ENCODE measurements at places on chromosomes 11 and 22.

DNA sequence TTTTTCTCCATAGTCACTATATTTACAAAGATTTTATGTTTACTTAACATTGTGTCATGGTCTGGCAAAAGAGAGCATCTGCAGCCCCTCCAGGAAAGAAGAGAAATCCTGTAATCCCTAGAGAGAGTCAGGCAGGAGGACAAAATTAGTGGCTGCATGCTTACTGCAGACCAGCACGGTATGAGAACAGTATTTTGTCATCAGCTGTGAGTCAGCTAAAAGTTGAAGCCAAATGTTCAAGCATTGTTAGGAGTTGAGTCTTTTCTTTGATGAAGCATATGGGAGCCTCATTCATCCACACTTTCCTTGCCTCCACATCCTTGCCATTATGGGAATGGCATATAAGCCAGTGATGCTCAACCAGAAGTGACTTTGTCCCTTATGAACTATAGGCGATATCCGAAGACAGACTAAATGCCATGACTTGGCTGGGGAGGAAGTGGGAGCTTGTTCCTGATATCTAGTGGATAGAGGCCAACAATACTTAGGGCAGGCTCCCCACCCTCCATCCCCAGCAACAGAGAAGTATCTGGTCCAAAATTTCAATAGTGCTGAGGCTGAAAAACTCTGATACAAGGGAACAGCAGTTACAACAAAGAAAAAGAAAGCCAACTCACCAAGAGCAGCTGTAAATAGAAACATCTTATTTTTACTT is 112.0 kb upstream of the OR5AK2 start:
- DNase-seq: no peak

GRCh38 chr11:126390272-126390867 is 34.9 kb downstream of the ST3GAL4 start:
- DNase-seq: no peak

- no peak for DNase-seq
These were observed 473.7 kb downstream of the JRKL start for GRCh38 chr11:96863520-96863919.

GRCh38 chr11:102946237-102946636 is 9.3 kb downstream of the MMP13 start:
- no peak for DNase-seq

- no peak for DNase-seq
These were observed 53.6 kb upstream of the VSTM5 start for GRCh38 chr11:93903989-93904388.

DNA sequence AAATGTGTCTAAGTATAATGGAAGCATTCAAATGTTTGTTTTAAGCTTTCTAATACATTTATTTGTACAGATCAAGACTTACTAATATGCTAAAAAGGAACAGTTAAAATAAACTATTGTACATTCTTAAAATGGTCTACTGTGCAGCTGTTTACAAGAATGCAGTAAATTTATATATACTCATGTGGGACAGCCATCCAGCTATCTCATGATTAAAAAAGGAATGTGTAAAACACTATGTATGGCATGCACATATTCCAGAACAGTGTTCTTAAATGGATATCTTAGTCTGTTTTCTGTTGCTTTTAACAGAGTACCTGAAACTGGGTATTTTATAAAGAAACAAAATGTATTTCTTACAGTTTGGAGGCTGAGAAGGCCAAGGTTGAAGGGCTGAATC is 30.2 kb upstream of the CSTF3 start:
- no peak for DNase-seq

GRCh38 chr11:27349919-27350318 is 13.1 kb downstream of the CCDC34 start:
- no peak for DNase-seq

- DNase-seq: no peak
These were observed 13.1 kb upstream of the RAB38 start for GRCh38 chr11:88188251-88188931.

DNA sequence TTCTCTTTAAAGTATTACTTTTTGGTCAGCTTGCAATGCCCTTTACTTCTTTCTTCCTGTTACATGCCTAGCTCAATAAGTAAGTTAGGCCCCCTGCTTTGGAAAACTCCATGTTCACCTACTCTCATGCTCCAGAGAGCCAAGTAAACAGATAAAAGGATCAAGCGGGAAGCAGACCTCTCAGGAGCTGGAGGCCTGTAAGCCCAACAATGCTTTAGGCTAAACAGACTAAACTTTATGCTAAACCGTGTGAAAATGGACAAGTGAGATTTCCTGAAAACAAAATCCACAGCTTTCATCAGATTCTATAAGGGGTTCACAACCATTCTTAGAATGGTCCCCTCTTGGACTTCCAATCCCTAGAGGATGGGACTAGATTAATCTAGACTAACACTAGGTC is 40.2 kb downstream of the CELF1 start:
- no peak for DNase-seq

GRCh38 chr11:76831686-76832310 is 28.9 kb upstream of the ACER3 start:
- no peak for DNase-seq

- DNase-seq: peak; percentile 49
These were observed at the start of gene ZNF202 for GRCh38 chr11:123741159-123742030. ZNF202 (minus strand) TSS chr11:123741660; CDS start chr11:123730888, 10,772 bp downstream.

- DNase-seq: no peak
These were observed 165.7 kb downstream of the COMMD9 start for GRCh38 chr11:36123336-36124101.

DNA sequence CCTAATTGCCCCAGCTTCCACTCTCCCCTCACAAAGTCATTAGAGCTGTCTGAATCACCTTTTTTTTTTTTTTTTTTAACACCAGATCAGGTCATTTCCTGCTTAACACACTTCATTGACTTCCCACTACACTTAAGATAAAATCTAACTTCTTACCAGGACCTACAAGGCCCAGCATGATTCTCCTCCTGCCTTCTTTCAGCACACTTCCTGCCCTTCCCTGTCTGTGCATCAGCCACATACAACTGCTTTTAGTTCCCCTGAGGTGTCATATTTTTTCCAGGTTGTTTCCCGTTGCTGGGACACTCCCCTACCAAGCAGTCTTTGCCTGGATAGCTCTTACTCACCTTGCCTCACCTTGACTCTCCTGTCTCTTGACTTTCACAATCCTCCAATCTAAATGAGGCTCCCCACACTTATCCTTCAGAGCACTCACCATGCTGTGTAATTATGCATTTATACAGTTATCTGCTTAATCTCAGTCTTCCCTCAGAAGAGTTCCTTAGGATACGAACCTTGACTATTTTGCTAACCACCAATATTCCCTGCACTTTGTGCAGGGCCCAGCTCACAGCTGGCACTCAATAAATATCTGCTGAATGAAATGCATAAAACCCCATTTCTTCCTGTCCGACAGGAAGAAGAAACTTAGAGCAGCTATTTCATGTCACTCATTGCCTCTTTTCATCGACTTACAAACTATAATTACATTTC is 96.6 kb upstream of the AKIP1 start:
- no peak for DNase-seq

DNA sequence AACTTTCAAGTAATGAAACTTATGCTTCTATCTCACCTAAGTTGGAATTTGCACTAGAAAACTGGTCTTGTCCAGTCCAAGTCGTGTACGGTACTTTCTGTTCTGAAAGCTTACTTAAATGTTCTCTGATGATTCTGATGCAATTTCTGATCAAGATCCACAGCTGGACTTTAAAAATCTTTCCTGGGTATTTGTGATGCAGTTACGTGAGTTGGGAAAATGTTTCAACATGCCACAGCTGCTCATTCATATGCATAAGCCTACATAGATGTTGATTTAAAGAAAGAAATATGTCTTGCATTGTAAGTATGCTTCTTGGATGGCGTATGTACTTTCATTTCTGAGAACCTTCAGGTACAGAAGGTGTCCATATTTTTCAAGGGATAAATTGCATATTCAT is 493.7 kb upstream of the CCDC90B start:
- no peak for DNase-seq

- no peak for DNase-seq
These were observed 13.6 kb downstream of the PPIL2 start for GRCh38 chr22:21679383-21679782.

- no peak for DNase-seq
These were observed 10.8 kb downstream of the THYN1 start for GRCh38 chr11:134242376-134242775.

DNA sequence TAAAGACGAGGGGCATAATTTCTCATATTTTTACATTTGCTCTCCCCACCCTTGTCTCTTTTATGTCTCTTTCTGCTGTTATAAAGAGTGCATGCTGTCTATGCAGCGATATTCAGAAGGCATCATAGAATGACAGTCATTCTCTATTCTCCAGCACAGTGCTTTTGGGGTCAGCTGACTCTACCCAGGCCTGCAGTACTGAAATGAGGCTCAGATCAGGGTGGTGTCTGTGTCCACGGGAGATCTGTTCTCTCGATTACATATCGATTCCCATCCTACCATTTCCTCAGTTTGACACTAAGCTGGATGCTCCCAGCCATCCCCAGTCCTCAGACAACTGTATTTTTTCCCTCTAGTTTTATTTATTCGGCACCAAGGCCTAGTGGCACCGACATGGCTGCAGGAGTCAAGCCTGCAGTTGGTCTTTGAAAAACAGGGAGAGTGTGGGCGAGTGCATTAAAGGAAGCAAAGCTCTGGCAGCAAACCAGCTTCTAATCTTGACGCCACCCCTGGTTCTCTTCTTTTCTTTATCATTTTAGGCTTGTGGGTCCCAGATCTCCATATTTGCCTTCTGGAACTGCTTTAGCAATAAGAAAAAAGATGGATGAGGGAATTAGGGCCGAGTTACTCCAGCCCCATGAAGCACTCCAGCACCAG is 71.6 kb upstream of the PICALM start:
- no peak for DNase-seq

DNA sequence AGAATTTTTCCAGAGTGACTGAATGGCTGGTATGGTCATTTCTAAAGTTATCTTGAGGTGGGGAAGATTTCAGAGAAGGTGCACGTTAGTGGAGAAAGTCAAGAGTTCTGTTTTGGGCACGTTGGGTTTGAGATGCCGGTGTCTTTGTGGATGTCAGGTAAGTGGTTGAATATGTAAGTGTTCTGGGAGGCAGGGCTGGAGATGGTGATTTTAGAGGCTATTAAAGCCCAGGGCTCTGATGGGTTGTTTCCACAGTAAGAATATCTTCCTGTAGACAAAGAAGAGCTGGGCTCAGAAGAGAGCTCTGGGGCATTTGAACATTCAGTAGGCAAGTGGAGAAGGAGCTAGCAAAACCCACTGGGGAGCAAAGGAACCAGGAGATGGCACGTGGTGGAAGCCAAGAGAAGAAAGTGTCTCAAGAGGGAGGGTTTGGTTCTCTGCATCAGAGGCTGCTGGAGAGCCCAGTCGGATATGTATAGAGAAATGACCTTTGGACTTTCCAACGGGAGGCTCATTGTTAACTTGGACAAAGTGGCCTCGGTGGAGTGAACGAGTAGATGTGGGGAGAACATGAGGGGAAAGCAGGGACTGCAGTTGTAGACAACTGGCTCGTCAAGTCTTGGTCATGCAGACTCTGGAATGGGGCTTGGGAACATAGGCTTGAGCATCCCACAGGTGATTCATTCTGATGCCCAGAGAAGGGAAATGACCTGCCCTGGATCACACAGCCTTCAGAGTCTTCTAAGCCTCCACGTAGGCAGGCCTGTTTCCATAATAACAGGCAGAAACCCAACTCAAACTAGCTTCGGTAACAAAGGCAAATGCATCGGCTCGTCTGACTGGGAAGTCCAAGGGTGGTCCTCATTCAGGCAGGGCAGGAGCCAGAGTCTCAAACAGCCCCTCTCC is 98.4 kb upstream of the PARVA start:
- DNase-seq: no peak

Data from H1 (cell line).